ENCODE measurements at places on chromosomes 1 and 21. TPM values are rescaled to one million over a fixed set of nuclear protein-coding genes. Genes with fewer than 3 reads are reported as not detected.

ZFP69B gene
- 26.8 TPM for total RNA-seq

MAP1LC3C gene
- total RNA-seq, result not detected

HUNK gene
- 5.5 TPM for total RNA-seq

RPL5 gene
- 1,651 TPM for total RNA-seq

HSF2BP gene
- 5.1 TPM for total RNA-seq

OR10K1 gene
- total RNA-seq, result not detected

PRKCZ gene
- total RNA-seq, result 13.0 TPM

KANK4 gene
- total RNA-seq, result not detected

CHI3L1 gene
- not detected for total RNA-seq

- no peak for DNase-seq
These were observed 16.9 kb downstream of the SLC2A1 start for GRCh38 chr1:42941640-42942330.

DNA sequence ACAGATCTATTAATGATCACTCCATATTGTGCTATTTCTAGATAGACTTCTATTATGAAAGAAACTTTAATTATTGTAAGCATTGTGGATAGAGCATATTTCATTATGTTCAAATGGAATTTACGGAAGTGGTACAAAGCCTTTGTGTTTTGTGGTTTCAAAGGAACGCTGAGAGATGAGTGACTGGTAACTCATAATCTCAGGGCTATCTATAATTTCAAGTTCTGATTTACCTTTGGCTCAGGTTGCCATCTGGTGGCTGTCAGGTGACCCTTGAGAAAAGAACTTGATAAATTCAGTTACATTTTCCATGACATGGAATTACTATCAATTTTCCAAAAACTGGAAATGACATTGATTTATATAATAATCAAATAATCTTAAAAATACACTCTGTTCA, 12.2 kb downstream of the NTNG1 start:
- peak; percentile 43 for DNase-seq

DNA sequence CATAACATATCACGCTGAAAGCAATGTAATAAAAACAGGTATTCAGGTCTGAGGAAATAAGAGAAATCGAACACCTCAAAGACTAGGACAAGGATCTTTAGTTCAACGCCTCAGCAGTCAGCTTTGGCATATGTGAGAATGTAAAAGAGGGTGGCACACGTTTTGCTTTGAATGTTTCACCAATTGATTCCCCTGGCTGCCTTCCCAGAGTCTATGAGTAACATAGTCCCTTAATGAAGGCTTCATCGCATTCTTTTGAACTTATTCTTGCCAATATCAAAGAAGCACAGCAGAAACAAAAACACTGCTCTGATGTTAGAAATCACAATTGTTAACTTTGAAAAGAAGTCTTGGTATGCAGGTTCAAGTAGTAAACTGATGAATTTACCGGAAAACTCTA, 764.8 kb downstream of the ADGRL2 start:
- no peak for DNase-seq

DNA sequence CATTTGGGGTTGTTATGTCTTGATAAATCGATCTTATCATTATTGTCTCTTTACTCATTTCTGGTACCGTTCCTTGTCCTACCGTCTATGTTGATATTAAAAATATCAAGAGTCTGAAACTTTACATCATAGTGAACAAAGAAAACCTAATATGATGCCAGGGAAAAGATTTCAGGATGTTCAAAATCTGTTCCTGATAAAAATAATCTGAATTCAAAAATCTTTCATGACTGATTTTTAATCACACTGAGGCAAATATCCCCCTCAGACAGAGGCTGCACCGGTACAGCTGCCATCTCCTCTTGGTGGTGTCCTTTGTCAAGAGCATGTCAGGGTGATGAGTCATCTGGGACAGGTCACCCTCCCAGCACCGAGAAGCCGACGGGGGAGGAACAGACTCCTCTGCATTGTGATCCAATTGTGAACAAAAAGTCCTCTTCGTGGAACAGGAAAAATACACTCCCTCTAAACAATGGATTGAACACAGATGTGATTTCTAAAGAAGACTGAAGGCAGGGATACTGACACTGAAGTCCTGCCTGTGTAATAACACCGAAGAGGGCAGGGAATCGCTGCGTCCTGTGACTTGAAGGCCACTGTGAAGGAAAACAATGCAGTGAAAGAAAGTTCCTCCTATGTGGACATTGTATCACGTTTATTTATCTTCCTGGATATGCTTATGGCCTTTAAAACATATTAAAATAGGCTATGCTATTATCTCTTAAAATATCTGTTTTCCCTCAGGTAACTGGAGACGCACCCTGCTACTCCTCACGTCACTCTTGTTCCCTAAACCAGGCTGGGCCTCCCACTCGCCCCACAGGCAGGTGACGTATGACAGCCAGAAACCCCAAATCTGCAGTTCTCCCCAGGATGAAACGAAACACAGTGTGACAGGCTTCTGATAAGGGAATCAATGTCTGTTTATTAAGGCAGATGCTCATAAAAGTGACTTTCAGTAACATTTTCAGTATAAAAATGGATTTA, 4.3 kb upstream of the SPATC1L start:
- DNase-seq, result no peak

- DNase-seq, result no peak
These were observed 1079.1 kb downstream of the ADGRL2 start for GRCh38 chr1:82879701-82880305.

GRCh38 chr1:30378991-30379581, 344.3 kb downstream of the MATN1 start:
- DNase-seq, result peak; percentile 12

DNA sequence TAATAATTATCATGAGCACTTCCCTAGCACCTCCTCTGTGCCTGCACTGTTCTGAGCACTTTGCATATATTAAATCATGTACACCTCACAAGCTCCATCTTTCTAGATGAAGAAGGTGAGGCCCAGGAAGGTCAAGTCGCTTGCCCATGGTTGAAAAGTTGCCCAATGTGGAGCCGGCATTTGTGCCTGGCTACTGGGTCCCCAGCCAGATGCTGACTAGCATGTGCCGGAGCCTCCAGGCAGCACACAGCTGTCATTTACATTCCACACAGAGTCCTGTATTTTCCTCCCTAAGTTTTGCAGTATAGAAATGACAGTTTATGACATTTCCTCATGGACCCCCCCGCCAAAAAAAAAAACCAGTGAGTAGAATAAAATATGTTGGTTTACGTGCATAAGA, 94.3 kb downstream of the BCAR3 start:
- DNase-seq, result no peak

- no peak for DNase-seq
These were observed 101.7 kb downstream of the NR5A2 start for GRCh38 chr1:200128944-200129879.

- peak; percentile 24 for DNase-seq
These were observed 63.3 kb upstream of the WDR26 start for GRCh38 chr1:224497714-224498573.

DNA sequence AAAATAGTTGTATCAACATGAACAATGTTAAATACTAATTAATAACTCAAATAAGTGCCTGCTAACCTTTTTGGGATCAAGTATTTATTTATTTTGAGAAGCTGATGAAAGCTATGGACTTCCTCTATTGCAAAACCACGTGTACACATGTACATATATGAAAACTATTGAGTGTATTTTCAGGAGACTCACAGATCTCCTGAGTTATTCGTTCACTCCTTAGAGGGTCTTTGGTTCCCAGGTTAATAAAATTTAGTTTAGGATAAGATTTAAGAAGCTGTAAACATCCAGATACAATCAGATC, 130.5 kb downstream of the DISC1 start:
- no peak for DNase-seq

GRCh38 chr1:6753320-6754140, 31.7 kb upstream of the CAMTA1 start:
- no peak for DNase-seq

- DNase-seq, result no peak
These were observed 86.0 kb downstream of the UCHL5 start for GRCh38 chr1:192973202-192973601.

DNA sequence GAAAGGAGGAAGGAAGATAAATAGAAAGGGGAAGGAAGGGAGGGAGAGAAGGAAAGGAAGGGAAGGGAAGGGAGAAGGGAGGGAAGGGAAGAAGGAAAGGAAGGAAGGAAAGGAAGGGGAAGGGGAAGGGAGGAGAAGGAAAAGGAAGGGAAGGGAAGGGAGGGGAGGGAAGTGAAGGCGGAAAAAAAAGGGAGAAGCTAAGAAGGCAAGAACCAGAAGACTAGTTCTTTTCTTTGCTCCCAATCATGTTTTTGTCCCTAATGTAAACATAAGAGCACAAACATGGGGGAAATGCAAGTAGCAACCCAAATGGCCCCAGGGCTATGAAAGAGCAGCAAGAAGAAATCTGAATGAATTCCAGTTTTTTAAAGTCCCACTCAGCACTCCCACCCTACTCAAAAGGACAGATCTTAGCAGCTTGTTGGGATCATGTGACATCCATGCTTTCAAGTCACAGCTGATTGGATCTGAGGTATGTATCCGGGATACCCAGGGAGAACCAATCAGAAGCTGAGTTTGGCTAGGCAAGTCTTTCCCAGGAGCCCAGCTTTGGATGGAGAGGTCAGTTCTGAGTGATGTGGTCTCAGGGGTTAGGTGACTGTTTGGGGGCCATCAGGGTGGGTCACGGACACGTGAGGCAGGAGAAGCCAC, 24.2 kb upstream of the FHAD1 start:
- no peak for DNase-seq

- DNase-seq, result no peak
These were observed 80.2 kb upstream of the GADD45A start for GRCh38 chr1:67604778-67605177.

DNA sequence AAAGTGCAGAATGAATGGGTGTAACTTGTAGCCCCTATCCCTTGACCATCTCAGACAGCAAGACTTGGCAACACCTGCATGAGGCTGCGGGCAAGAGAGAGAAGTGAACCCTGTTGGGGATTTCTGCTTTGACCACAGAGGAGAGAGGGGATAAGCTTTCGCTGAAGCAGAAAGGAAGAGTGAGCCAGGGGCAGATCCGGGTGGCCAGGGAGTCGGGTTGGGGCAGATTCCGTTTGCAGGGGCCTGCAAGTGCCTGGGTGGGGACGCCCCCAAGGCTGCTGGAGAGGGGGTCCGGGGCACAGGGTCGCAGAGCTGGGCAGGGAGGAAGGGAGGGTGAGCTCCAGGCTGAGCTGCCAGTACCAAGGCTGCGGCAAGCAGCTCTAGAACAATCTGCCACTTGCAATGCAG, 25.3 kb upstream of the PIK3CD start:
- peak; percentile 73 for DNase-seq

All from OCI-LY7 (cell line).